SJCRH30 (cell line): ENCODE measurements at places on chromosomes 3 and 15. TPM values are rescaled to one million over a fixed set of nuclear protein-coding genes. Genes with fewer than 3 reads are reported as not detected.

GRCh38 chr3:191334346-191334893, 4.1 kb upstream of the UTS2B start:
- no peak overlapping the region for H3K4me3 ChIP-seq
- no peaks in the 10 kb centered on the region for H3K27me3 ChIP-seq
- DNase-seq: no peak

- H3K4me3 ChIP-seq: no peak overlapping the region
- no peak overlapping the region for H3K27ac ChIP-seq
- H3K4me1 ChIP-seq: no peaks in the 10 kb centered on the region
Measured at GRCh38 chr3:119069725-119070124, 35.1 kb upstream of the IGSF11 start.

DNA sequence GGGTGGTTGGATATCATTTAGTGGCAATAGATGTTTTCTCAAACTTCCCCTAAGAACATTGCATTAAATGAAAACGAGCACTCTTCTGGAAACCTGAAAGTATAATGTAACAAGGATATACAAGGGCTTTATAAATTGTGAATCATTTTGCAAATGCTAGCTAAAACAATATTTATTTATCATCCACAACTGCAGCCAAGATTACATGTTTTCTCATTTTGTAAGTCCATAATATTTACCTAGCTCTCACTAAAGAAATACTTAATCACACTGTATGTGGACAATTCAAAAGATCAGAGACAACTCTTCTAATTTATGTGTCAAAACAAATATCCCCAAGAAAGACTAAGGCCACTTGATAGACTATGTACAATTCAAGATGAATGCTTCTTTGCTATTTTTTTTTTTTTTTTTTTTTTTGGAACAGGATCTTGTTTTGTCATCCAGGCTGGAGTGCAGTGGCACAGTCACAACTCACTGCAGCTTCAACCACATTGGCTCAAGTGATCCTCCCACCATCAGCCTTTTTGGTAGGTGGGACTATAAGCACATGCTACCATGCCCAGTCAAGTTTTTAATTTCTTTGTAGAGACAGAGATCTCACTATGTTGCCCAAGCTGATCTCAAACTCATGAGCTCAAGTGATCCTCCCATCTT, 427.7 kb upstream of the THBS1 start:
- no peak overlapping the region for H3K4me3 ChIP-seq
- H3K4me1 ChIP-seq: peaks cover 4% of the 10 kb centered on the region
- H3K27me3 ChIP-seq: no peaks in the 10 kb centered on the region
- H3K27ac ChIP-seq: no peak overlapping the region
- H3K36me3 ChIP-seq: no peaks in the 10 kb centered on the region

GRCh38 chr15:101501703-101502373, 12.3 kb upstream of the PCSK6 start:
- no peak overlapping the region for H3K27ac ChIP-seq
- peaks cover 14% of the 10 kb centered on the region for H3K4me1 ChIP-seq
- H3K4me3 ChIP-seq: no peak overlapping the region
- DNase-seq: peak; percentile 58

DNA sequence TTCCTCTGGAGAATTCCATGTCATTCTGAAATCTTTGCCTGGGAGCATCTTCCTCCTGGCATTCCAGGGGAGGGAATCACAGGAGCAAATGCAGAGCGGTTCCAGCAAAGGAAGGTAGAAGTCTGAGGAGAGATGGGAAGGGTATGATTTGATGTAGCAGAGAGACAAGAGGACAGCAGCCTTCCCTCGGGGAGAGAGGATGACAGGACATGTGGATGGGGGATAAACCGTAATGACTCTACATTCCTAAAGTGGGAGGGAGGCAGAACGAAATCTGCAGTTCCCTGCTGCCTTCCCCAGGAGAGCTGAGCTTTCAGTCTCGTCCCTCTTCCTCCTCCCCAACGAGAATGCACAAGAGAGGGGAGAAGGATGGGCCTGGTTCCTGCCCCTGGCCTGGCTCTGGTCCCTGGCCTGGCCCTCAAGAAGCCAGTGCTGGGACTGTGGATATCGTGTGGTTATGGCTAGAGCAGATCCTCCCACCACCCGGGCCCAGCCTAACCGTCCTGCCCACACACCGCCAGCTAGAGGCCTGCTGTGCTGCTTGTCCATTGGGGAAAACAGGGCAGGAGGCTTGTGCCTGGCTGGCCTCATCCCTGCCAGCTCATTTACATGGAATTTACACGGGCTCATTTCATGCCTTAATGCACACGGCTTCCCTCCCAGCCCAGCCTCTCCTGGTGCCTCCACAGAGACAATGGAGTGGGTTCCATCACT, 26.6 kb downstream of the SEMA7A start:
- H3K36me3 ChIP-seq: no peaks in the 10 kb centered on the region
- peak overlapping the region; percentile 54 for H3K27ac ChIP-seq
- H3K4me1 ChIP-seq: peaks cover 15% of the 10 kb centered on the region
- H3K27me3 ChIP-seq: no peaks in the 10 kb centered on the region
- peak overlapping the region; percentile 19 for H3K4me3 ChIP-seq

Gene SRPRB
- total RNA-seq: 36.0 and 46.3 TPM in 2 replicates

- peaks cover 4% of the 10 kb centered on the region; the same call in 1 of the 2 replicates for H3K36me3 ChIP-seq
- H3K4me3 ChIP-seq: no peak overlapping the region
- no peak for DNase-seq
Measured at GRCh38 chr15:67244971-67245478, 9.4 kb downstream of the AAGAB start.

DNA sequence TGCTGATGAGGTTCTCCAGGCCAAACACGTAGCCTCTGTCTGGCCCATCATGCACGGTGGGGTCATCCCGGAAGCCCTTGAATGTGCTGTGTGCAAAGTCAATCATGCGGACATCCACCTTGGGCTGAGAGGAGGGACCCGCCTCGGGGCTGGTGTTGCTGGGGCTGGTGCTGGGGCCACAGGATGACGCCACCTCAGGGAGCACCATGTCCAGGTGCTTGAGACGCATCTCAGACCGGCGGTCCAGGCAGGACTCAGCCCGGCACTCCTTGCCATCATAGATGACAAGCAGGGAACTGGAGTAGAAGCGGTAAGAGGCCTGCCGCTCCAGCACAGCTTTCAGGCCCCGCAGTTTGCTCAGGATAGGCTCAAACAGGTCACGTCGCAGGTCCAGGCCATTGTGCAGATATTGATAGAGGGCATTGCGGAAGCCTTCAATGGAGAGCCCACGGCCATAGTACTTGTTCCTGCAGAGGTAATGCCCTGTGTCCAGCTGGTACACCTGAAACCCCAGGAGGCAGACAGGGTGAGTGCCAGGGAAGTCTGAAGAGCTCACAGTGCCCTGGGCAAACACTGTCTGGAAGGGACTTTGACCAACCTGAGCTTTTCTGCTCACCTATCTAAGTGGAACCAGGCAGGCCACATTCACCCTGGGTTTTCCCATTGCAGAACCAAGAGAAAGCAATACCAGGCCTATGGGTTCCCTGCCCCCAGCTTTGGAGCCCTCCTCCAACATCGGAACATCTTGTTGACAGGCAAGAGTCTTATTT, 3.6 kb upstream of the GMPPB start:
- no peaks in the 10 kb centered on the region for H3K27me3 ChIP-seq
- no peak for DNase-seq
- H3K36me3 ChIP-seq: peaks cover 7% of the 10 kb centered on the region; the same call in 1 of the 2 replicates
- no peaks in the 10 kb centered on the region for H3K4me1 ChIP-seq
- no peak overlapping the region for H3K4me3 ChIP-seq
- H3K27ac ChIP-seq: no peak overlapping the region

DNA sequence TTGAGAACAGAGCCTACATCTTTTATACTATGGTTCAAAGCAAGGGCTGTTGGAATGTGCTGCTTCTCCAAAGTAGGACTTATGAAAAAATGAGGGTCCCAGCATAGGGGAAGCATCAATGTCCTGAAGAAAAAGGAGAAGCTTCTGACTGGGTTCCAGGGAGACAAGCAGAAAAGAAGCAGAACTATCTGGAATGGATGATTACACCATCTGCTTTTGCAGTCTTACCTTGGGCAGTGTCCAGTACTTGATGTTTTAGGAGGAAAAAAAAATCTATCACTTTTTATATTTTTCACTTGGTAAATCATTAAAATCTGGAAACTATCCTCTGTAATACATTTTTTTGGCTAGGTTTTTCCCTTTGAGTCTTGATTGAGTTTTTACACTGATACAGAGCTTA, 57.9 kb upstream of the DPH6 start:
- no peak for DNase-seq
- no peak overlapping the region for H3K4me3 ChIP-seq
- H3K27me3 ChIP-seq: no peaks in the 10 kb centered on the region
- no peaks in the 10 kb centered on the region for H3K36me3 ChIP-seq

Gene DPPA2
- total RNA-seq: not detected in 2 replicates

DNA sequence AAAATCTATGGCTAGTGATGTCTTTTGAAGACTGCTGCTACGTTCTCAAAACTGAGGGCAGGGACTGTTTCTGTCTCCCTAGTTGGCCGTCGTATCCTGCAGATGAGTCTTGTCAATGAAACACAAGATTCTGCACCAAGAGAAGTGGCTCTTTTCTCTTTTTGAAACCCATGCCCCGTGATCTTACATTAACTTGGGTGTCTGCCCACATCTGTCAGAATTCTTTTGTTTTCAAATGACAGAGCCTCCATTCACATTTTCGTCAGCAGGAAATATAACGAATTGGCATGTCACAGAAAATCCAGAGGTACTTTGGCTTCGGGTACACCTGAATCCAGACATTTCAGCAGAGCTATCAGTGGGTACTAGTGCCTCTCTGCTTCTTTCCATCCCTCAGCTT, 331.3 kb upstream of the PROK2 start:
- no peak overlapping the region for H3K27ac ChIP-seq
- no peak for DNase-seq
- no peaks in the 10 kb centered on the region for H3K27me3 ChIP-seq
- H3K4me1 ChIP-seq: no peaks in the 10 kb centered on the region
- no peaks in the 10 kb centered on the region for H3K36me3 ChIP-seq

DNA sequence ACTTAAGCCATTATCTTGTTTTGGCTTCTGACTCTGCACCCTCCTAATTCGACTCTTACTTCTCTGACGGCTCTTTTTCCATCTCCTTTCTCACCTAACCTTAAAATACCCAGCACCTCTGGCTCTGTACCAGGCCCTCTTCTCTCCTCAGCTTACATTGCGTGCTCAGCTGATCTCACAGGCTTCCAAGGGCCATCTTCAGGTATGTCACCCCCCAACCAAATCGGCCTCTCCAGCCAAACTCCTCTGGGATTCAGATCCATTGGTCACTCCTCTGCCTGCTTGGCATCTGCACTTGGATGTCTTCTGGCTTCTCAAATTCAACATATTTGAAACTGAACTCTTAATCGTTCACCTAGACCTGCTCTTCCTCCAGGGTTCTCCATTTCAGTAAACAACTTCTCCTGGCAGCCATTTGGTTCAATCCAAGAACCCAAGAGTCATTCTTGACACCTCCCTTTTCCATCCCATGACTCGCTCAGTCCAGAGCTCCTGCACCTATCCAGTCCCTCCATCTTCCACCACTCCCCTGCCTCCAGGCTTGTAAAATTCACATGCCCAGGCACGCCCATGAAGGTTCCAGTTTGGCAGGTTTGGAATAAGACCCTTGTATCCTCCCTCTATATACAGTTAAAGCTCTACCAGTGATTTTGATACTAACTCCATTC, 35.2 kb upstream of the SLC41A3 start:
- peak; percentile 3 for DNase-seq
- H3K4me3 ChIP-seq: no peak overlapping the region
- H3K36me3 ChIP-seq: no peaks in the 10 kb centered on the region

DNA sequence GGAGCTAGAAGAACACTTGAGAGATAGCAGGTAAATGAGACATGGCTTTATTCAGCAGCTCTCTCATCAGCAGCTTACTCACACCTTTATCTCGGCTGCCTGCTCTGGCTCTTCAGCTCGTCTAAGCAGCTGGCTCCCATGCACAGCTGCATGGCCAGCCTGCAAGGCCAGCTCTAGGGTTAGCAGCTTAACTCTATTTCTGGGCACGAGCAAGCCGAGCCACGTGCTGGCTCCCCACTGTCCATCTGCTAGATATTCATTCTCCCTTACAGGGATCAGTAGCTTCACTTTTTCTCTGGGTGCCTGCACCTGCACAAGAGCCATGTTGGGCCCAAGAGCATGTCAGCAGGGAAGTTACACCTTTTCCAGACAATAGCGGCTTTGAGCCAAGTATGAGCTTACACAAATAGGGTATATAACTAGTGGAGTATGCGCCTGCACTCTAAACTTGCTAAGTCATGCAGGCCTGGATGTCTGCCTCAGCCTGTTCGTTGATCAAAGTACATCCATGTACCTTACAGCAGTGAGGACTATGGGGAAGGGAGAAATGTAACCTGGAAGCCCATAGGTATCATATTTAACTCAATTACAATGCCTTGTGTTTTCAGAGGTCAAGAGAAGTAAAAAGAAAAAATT, 174.9 kb upstream of the SNTN start:
- H3K27me3 ChIP-seq: no peaks in the 10 kb centered on the region
- no peak overlapping the region for H3K4me3 ChIP-seq
- H3K36me3 ChIP-seq: no peaks in the 10 kb centered on the region
- H3K4me1 ChIP-seq: no peaks in the 10 kb centered on the region

Gene RPUSD2
- 17.0 and 19.0 TPM in 2 replicates for total RNA-seq

GRCh38 chr3:103991-104390, 92.6 kb upstream of the CHL1 start:
- H3K27me3 ChIP-seq: no peaks in the 10 kb centered on the region
- H3K4me3 ChIP-seq: no peak overlapping the region
- no peaks in the 10 kb centered on the region for H3K36me3 ChIP-seq

- H3K27me3 ChIP-seq: no peaks in the 10 kb centered on the region
- peak overlapping the region; percentile 85 for H3K4me3 ChIP-seq
- DNase-seq: no peak
- H3K27ac ChIP-seq: no peak overlapping the region
Measured at GRCh38 chr15:40754574-40754882, 526 bp downstream of the RMDN3 start.

Gene WDR5B
- total RNA-seq: 4.6 and 5.6 TPM in 2 replicates

Gene ST3GAL6
- 17.1 and 17.6 TPM in 2 replicates for total RNA-seq

DNA sequence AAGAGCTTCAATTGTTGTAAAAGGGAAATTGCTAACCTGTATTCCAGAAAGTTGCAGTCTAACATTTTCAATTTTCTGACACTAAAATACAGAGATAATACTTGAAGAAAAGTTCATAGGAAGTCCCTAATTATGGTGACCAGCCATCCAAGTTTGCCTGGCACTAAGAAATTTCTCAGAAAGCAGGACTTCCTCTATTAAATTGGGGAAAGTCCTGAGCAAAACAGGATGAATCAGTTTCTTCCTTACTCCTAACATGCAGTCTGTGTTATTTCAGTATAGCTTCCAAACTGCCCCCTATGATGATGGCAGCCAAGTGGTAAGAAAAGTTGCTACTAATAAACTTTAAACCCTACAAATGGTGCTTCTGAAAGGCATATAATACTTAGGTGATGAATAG, 133.5 kb upstream of the SGO1 start:
- H3K36me3 ChIP-seq: no peaks in the 10 kb centered on the region
- no peak overlapping the region for H3K27ac ChIP-seq
- H3K4me3 ChIP-seq: no peak overlapping the region
- DNase-seq: no peak
- H3K27me3 ChIP-seq: no peaks in the 10 kb centered on the region

DNA sequence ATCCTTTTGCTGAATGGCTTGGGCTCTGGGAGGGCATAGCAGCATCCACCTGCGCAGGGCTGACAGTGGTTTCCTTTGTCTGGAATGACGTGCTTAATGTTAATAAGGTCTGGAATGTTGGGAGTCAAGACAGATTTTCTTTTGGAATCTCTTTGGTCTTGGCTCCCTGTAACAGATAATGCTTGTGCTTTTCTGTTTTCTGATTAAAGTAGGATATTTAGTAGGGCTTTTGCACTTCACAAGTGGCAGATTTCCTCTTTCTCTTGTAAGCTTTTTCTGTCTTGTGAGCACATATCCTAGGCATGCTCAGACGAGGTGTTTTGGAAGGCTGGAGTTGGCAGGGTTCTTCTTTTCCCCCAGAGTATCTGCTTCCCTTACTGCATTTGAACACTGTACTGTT, 189.6 kb downstream of the GHSR start:
- H3K36me3 ChIP-seq: peaks cover 48% of the 10 kb centered on the region
- no peak for DNase-seq
- H3K4me1 ChIP-seq: no peaks in the 10 kb centered on the region
- H3K27ac ChIP-seq: no peak overlapping the region

Gene CDCP1
- total RNA-seq: not detected in 2 replicates
